Aorta (tissue), 5 donors: ENCODE measurements at places on chromosomes 6 and 20.

DNA sequence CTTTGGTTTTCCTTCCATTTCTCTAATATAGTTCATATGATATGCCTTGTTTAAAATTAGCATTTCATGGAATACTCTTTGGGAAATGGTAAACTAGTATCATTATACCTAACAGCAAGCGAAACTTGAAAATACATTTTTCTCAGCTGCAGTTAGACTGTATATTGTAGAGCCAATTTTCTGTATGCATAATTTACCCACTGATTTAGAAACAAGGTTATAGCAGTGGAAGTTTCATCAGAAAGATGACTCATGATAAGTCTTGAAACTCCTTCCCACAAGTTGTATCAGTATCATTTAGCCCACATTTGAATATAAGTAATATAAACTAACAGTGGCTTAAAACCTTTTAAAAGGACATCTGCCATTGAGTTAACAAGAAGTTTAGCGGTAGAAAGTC lies 164.8 kb upstream of the BMP5 start:
- no peak for DNase-seq

DNA sequence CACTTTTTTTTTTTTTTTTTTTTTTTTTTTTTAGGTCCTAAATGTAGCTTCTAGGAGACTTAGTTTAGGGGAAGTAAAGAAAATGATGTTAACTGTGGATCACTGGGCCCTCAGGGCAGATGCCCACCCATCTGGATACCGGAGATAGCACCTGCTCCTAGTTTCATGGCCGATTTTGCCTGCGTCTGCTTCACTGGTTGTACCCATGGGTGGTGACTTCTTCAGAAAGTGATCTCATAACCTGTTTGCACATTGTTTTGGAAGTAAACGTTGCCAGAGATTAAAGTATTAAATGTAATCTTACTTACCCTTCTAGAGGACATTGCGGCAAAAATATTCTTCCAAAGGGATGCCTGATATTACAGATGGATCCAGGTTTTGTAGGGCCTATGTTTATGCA lies 79.8 kb upstream of the SGK1 start:
- no peak for DNase-seq

DNA sequence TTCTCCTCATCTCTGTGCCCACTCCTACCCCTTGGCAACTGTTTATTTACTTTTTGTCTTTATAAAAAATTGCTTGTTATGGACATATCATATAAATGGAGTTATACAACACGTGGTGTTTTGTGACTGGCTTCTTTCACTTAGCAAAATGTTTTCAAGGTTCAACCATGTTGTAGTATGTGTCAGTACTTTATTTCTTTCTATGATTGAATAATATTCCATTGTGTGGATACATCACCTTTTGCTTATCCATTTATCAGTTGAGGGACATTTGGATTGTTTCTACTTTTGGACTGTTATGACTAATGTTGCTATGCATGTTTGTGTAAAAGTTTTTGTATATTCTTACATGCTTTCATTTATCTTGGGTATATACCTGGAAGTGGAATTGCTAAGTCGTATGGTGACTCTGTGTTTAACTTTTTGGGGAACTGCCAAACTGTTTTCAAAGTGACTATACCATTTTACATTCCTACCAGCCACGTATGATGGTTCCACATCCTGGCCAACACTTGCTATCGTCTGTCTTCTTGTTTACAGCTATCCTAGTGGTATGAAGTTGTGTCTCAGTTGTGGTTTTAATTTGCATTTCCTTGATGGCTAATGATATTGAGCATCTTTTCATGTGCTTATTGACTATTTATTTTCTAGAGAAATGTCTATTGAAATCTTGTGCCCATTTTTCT lies 84.4 kb downstream of the SLX4IP start:
- no peak for DNase-seq

GRCh38 chr6:106974999-106975737 lies 639 bp upstream of the CD24 start:
- DNase-seq: peak; percentile 78

DNA sequence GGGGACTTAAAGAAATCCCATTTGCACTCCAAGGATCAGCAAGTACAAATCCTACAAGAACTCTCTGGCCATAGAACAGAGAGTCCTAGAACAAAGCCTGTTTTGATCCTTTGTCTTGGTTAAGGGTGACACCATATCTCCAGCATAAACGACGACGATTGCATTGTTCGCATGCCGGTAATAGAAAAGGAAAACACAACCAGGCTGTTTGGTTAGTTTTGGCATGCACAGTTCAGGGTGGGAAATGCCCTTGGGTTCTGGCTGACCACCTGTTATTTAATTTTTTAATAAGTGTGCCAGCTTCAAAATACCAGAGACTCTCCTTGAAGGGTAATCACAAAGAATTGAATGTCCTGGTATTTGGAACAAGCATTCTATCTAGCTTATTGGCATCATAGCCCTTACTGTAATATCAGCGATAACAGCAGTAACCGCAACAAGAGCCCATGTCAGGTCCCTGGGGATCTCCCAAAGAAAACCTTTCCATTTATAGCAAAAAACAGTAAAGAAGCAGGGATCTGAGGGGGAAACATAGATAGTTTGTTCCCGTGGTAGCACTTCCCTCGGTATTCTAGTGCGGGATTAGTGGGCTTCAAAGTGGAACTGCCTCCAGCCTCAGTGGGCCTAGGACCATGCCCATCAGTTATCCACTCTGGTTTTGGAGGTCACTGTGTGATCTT lies 77.1 kb downstream of the TMEM170B start:
- DNase-seq: no peak

DNA sequence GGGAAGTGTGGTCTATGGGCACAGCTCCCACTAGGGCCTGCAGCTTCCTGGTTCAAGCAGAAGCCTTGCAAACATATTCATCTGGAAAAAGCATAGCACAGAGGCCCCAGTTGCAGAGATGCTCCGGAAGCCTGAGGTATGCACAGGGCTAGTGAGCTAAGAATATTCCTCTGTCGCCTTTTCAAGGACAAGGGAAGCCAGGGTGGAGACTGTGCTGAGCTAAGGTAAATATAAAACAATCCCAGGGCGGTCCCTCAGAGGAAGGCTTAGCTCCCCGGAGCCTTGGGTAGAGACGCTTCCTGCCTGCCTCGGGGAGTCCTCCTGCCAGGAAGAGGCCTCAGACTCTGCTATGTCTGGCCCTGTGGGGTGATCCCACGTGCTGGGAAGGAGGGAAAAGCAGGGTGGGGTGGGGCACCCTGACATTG lies 134.8 kb upstream of the FOXA2 start:
- no peak for DNase-seq

DNA sequence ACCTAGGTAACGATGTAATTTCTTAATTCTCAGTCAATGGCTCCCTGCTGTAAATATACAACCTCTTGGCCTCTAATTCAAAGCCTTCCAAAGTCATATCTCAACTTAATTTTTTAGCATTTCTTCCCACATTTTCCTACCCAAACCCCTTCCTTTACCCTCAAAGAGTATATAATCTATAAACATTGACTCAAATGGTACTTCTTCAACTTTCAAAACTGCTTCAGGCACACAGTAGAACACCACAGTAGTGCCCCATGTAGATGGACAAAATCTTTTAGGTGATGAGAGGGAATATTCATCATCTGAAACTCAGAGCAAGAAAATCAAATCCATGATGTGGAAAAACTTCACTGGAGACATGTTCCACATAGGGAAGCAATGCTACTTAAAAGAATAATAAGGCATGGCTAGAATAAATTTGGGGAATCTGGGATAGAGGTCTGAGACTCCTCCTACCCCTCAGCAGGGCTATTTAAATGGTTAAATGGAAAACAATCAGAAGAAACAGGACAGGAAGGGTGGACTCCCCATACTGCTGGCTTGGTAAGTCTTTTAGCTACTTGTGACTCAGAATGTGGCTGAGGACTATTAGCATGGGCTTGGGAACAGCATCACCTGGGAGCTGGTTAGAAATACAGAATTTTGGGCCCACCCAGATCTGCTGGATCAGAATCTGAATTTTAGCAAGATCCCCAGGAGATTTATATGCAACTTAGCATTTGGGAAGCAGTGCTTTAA lies 6.4 kb downstream of the SLC22A2 start:
- DNase-seq: no peak

DNA sequence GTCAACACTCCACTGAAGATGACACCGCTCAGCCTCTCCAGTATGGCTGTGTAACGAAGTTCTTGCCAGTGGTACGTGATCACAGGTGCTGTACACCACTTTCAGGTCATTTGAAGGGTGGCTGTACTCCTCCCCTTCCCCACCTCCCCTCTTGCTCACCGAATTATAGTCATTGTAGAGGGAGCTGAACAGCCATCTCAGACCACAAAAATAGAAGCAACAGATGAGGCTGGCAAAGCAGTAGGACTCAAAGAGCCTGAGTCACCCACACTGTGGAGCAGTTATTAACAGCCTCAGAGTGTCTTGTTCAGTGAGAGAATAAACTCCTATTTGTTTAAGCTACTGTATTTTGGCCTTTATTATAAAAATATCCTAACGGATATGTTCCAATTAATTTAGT lies 192.5 kb upstream of the MCHR2 start:
- DNase-seq: no peak

DNA sequence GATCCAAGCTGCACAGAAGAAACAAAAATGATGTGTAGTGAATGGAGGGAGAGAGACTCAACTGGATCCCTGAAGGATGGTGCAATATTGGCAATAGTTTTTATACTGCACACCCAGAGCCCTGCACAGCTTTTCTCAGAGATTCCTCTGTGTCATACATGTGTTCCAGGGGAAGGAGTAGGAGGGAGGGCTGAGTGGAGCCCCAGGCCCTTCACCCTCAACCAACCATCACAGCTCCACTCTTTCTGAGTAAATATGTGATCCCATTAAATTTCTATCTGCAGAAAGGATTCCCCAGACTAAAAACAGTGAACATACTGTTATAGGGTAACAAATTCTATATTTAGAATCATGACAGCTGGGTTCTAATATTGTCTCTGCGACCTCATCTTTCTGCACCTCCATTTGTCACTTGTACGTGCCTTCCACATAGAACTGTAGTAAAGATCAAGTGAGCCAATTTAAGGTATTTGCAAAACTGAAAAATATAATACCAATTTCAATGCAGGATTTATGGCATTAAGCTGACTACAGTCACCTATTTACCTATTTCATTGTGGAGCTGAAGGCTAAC lies 421.4 kb upstream of the NRSN1 start:
- no peak for DNase-seq

DNA sequence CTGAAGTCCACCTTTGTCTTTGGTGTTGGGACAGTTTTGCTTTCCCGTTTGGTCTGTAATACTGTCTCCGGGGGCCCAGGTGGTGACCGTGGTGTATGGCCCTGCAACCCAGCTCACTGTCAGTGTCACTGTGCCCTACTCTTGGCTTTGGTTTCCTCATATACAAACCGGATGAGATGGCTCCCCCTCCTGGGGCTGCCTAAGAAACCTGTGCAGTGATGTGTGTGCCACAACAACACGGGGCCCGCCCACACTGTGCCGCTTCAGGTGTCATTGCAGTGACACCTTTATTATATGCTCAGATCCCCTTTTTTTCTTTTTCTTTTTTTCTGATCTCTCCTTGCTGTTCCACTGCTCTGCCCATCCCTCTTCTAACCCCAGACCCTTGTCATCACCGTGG lies 73.9 kb downstream of the RAMACL start:
- no peak for DNase-seq

DNA sequence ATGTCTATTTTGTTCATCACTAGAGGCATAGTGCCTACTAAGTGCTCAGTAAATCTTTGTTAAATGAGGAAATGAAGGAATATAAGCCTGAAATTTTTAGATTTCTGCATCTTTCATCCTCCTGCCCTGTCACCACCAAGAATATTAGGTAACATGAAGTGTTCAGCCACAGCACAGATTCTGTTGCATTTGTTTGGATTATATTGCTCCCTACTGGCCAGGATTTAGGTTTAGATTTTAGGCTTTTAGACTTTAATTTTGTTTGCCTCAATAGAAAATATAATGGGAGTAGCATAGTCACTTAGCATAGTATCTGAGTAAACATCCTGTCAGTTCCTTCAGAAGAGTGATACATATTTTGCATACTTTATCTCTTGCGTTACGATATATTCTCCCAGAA lies 14.2 kb downstream of the FARS2 start:
- no peak for DNase-seq

DNA sequence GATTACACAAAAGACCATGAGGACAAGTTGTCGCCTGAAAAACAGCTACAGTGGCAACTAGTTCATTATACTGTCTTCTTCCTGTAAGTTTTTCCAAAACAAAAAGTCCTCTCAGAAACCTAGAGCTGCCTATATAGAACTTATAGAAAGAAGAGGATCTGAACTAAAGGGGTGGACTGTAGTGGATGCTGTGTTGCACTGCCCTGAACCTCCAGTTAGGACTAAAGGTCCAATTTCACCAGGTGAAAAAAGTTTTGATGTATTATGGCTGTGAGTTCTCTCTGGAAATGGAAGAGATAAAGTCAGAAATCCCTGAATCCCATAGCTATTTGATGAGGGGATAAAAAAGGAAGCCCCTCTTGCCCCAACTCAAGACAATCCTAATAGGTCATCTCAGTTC lies 56.6 kb upstream of the TSHZ2 start:
- DNase-seq: no peak

- peak; percentile 66 for DNase-seq
Observed at GRCh38 chr6:168214586-168215104, 104.9 kb downstream of the DACT2 start.

GRCh38 chr20:23433628-23434027 lies 5.9 kb upstream of the CSTL1 start:
- DNase-seq: no peak

- no peak for DNase-seq
Observed at GRCh38 chr6:4388675-4389074, 253.3 kb upstream of the ECI2 start.

DNA sequence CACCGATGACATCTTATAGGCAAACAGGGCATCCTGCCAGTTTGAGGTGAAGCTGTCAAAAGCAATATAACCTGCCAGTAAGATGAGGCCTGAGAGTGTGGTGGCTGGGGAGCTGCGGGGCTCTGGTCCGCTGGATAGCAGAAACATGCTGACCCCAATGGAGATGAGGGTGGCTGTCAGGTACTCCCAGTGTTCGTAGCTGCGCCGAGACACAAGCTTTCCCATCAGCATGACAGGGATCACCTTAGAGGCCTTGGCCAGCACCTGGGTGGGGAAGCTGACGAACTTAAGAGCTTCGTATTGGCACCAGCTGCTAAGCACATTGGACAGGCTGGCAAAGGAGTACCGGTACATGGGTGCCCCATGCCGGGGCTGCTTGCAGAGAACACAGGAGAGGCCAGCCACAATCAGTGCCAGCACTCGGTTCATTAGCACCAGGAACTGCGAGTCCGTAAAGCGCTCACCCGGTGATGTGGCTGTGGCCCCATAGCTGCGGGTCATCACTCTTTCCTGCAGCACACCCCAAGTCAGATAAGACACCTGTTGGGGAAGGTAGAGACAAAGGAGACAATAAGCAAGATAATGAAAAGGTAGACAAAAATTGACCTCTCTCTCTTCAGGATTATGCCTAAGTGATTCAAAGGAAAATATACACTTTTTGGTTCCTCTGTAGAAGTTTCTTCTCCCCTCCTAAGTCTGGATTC lies 2.1 kb downstream of the SLC35B2 start:
- no peak for DNase-seq

GRCh38 chr20:24616258-24617079 lies 147.0 kb downstream of the SYNDIG1 start:
- no peak for DNase-seq
